Myocyte (in vitro differentiated cells): ENCODE measurements at places on chromosomes 7 and 10. TPM values are rescaled to one million over a fixed set of nuclear protein-coding genes. Genes with fewer than 3 reads are reported as not detected.

GRCh38 chr7:157650801-157651200 is 314.0 kb downstream of the DNAJB6 start:
- DNase-seq, result no peak

- no peak for DNase-seq
Measured at GRCh38 chr7:148588670-148589131, 1.9 kb upstream of the C7orf33 start.

DNA sequence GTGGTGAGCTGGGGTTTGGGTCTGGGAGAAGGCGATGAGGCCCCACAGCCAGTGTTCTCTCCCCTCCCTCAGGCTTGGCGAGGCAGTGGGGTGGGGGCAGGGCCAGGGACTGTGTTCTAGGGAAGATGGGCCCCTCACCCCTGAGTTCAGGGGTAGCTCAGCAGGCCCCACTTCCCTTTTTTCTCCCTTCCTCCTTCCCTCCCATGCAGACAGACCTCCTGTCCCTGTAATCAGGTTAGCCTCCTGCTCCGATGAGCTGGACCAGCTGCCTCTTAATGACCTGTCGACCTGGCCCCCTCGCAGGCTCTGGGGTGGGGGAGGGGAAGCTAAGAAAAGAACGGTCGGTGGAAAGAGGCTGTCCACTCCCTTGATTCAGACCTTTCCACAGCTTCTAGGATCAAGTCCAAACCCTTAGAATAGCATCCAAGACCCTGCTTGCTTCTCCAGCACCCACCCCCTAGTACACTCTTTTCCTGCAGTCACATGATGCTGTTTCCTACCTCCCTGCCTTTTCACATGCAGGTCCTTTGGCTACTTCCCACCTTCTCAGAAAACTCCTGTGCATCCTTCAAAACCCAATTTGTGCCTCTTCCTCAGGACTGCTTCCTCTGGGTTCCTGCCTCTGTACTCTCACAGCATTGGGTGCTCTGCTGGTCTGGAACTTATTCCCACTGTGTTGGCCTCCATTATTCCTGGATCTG is 64.1 kb downstream of the ZMIZ1 start:
- DNase-seq, result no peak

The FFAR4 gene
- not detected in 2 replicates for total RNA-seq

DNA sequence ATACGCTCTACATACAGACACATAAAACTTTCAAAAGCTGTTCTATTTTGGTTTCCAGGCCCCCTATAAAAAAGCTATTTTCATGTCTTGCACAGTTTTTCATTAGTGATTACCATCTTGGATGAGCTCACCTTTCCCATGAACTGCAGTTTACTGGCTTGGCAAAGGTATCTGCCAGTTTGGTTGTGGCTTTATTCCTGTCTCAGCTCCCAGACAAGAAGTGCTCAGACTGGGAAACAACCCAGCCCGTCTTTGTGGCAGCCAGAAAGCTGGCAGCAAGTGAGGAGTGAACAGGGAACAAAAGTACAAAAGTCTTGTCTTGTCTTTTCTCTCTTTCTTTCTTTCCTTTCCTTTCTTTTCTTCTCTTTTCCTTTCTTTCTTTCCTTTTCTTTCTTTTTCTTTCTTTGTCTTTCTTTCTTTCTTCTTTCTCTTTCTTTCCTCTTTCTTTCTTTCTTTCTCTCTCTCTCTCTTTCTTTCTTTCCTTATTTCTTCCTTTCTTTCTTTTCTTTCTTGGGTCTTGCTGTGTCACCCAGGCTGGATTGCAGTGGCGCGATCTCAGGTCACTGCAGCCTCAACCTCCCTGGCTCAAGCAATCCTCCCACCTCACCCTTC is 138.8 kb downstream of the CFAP58 start:
- no peak for DNase-seq

DNA sequence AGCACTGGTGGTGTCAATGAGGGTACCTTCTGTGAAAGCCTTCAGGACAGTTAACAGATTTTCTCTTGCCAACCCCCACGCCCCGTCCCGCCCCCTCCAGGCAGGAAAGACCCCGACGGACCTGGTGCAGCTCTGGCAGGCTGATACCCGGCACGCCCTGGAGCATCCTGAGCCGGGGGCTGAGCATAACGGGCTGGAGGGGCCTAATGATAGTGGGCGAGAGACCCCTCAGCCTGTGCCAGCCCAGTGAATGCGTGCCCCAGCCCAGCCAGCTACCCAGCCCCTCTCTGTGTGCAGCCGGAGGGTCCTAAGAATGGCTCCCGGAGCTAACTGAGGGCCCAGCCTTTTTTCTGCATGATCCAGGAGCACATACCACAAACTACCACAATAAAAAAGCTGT is 713 bp upstream of the HOGA1 start:
- DNase-seq, result no peak

GRCh38 chr10:18240185-18240882 is 100.1 kb downstream of the CACNB2 start:
- DNase-seq, result no peak

GRCh38 chr7:44563171-44563679 is 10.5 kb downstream of the DDX56 start:
- DNase-seq, result no peak

The WDR86 gene
- total RNA-seq, result 0.42 TPM in 1 of 2 replicates, not detected in the other

- DNase-seq, result no peak
Measured at GRCh38 chr10:29106287-29106686, 182.6 kb upstream of the LYZL1 start.

- DNase-seq, result no peak
Measured at GRCh38 chr10:129328546-129328945, 138.5 kb upstream of the MGMT start.

DNA sequence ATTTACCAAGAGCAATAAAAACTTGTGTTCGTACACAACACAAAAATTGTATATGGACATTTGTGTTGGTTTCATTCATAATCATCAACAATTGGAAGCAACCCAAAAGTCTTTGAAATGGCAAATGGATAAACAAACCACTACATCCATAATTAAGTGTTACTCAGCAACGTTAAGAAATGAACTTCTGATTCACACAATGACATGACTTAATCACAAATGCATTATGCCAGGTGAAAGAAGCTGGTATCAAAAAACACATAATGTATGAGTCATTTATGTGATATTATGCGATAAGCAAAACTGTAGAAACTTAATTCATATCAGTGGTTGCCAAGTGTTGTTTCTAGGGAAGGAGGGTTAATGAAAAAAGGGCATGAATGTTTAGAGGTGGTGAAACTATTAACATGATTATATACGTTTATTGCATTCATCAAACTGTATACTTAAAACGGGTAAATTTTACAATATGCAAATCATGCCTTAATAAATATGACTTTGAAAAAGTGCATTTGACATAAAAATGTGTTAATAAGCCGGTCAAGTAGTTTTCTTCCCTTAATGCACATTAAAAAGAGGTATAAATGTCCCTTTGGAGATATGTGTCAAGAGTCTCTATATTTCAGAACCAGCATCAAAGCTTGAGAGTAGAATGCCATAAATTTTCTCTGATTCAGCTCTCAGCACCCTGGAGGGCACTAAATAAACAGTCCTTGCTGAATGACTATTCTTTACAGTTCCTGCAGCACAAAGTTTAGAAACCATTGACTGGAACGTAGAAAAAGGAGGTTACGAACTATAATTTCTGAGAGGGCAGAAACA is 84.8 kb upstream of the GRM3 start:
- no peak for DNase-seq

DNA sequence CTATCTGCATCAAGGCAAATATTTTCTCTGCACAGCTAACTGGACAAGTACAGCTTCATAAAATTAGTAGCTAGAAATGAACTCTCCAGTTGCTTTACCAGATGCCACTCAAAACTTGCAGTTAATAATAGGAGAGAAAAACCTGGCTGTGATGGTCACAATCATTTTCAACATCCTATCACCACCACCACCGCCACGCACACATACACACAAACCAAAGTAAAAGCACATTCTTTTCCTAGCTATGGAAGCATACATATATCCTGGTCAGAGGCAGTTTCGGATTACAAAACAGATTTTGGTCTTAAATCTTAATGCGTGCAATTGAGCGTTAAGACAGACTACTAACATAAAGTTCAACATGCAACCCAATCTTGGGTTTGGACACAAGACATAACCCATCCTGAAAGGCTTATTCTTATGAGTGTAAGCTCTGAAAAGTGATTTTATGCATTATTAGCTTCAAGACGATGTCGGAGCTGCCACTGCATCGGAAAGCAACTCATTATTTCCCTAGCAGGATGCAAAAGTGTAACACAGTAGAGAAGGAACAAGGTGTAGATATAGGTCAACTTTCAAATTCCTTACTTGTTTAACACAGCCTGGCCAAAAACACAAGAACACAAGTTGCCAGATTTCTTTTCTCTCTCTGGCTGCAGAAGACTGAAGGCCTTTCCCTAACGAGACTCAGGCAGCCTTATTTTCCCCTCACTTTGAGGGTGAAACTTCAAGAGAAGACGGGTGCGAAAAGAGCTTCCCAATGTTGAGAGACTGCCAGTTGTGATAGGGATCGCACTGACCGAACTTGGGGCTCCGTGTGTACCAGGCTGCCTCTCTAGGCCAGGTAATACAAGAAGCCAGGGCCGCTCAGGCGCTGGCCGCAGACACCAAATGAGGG is 1.2 kb downstream of the CACUL1 start:
- DNase-seq, result peak; percentile 47

The GIMAP4 gene
- not detected in 2 replicates for total RNA-seq

GRCh38 chr10:70169011-70169410 is 1.3 kb downstream of the SAR1A start:
- no peak for DNase-seq

The OR2A5 gene
- not detected in 2 replicates for total RNA-seq

DNA sequence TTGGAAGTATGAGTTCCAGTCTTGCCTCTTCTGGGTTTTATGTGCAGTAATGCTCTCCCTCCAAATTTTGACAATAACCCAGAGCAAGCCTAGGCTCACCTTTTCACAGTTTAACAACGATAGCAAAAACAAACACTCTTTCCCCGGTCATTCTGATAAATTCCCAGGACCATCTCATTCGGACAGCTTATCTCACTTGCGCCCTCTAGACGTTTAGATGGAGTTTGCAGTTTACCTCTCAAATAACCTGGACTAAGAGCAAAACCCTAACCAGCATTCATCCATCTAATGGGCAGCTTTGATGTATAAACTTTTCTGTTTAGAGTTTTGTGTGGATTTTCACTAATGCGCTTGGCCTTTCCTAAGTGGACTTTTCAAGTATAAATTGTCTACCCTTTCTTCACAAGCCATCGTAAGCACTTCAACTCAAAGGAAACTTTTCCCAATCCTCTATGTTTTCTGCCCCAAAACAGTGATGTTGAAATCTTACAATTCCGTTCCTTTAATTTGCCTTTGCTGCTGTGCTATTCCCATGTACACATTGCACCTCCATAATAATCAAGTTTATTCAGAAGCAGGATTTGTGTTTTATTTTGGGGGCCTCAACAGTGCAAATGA is 114.9 kb downstream of the HDAC9 start:
- peak; percentile 11 for DNase-seq
